ENCODE measurements at places on chromosomes 11 and 22. TPM values are rescaled to one million over a fixed set of nuclear protein-coding genes. Genes with fewer than 3 reads are reported as not detected.

- no peak overlapping the region for H3K27ac ChIP-seq
- peaks cover 53% of the 10 kb centered on the region for H3K27me3 ChIP-seq
- peak; percentile 93 for DNase-seq
Observed at GRCh38 chr11:107018902-107019493, 722 bp upstream of the GUCY1A2 start.

GRCh38 chr11:18575361-18575760 is 13.2 kb downstream of the UEVLD start:
- no peaks in the 10 kb centered on the region for H3K4me1 ChIP-seq
- H3K36me3 ChIP-seq: no peaks in the 10 kb centered on the region
- no peak overlapping the region for H3K4me3 ChIP-seq

DNAJB7 gene
- not detected for total RNA-seq

DNA sequence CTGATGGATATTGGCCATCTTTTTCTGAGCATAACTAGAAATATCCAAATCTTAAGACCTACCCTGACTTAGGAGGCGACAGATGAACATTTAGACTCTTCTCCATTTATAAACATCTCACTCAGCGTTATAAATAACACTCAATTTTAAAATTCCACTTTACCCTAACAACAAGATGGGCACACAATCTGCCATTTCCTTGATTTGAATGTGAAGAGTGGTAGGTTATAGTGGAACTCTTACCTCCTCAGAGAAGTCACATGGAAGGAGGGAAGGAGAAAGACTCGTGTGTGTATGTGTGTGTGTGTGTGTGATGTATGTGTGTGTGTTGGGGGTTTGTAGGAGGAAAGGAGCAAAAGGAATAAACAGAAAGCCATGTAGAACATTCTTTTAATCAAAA is 15.0 kb downstream of the SIAE start:
- no peak for DNase-seq
- H3K27ac ChIP-seq: no peak overlapping the region
- no peaks in the 10 kb centered on the region for H3K36me3 ChIP-seq
- H3K27me3 ChIP-seq: no peaks in the 10 kb centered on the region

- peaks cover 29% of the 10 kb centered on the region for H3K4me1 ChIP-seq
- H3K4me3 ChIP-seq: no peak overlapping the region
- no peak overlapping the region for H3K27ac ChIP-seq
- H3K36me3 ChIP-seq: no peaks in the 10 kb centered on the region
- DNase-seq: no peak
Observed at GRCh38 chr11:96052921-96053651, 129.2 kb upstream of the MTMR2 start.

GRCh38 chr22:36606114-36606513 is 77.1 kb upstream of the EIF3D start:
- no peak overlapping the region for H3K27ac ChIP-seq
- H3K36me3 ChIP-seq: no peaks in the 10 kb centered on the region
- no peaks in the 10 kb centered on the region for H3K27me3 ChIP-seq
- DNase-seq: no peak

GRCh38 chr11:37747121-37747520 is 1149.1 kb upstream of the RAG2 start:
- no peaks in the 10 kb centered on the region for H3K27me3 ChIP-seq
- no peaks in the 10 kb centered on the region for H3K36me3 ChIP-seq
- DNase-seq: no peak
- H3K27ac ChIP-seq: no peak overlapping the region
- H3K4me1 ChIP-seq: no peaks in the 10 kb centered on the region

GRCh38 chr11:85133636-85134035 is 493.5 kb downstream of the DLG2 start:
- peak overlapping the region; percentile 10 for H3K4me3 ChIP-seq
- H3K27ac ChIP-seq: peak overlapping the region; percentile 35
- H3K36me3 ChIP-seq: no peaks in the 10 kb centered on the region
- H3K27me3 ChIP-seq: no peaks in the 10 kb centered on the region

- peaks cover 38% of the 10 kb centered on the region for H3K4me1 ChIP-seq
- H3K4me3 ChIP-seq: no peak overlapping the region
- H3K36me3 ChIP-seq: no peaks in the 10 kb centered on the region
- DNase-seq: no peak
- no peaks in the 10 kb centered on the region for H3K27me3 ChIP-seq
Observed at GRCh38 chr22:32619614-32620426, 145.2 kb downstream of the FBXO7 start.

GRCh38 chr11:117459979-117460300 is 132.3 kb downstream of the CEP164 start:
- peak; percentile 31 for DNase-seq
- no peaks in the 10 kb centered on the region for H3K27me3 ChIP-seq
- no peak overlapping the region for H3K4me3 ChIP-seq
- no peaks in the 10 kb centered on the region for H3K4me1 ChIP-seq
- H3K36me3 ChIP-seq: no peaks in the 10 kb centered on the region

LTO1 gene
- total RNA-seq: 11.9 TPM

DNA sequence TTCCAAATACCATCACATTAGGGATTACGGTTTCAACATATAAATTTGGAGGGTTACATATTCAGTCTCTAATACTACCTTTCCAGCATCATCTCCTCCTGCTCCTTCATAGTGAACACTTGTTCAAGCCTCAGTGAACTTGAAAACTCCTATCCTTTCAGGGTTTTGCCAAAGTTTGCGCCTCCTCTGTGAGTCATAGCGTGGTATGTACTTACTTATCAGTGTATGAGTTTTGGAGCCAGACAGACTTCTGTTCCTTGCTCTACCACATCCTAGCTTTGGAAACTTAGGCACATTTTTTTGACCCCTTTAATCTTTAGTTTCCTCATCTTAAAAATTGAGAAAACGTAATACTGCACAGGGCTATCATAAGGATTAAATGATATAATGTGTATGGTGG is 160.1 kb upstream of the ZC3H12C start:
- H3K4me3 ChIP-seq: no peak overlapping the region
- DNase-seq: no peak
- no peaks in the 10 kb centered on the region for H3K27me3 ChIP-seq
- H3K4me1 ChIP-seq: no peaks in the 10 kb centered on the region
- H3K27ac ChIP-seq: no peak overlapping the region
- H3K36me3 ChIP-seq: no peaks in the 10 kb centered on the region

DNA sequence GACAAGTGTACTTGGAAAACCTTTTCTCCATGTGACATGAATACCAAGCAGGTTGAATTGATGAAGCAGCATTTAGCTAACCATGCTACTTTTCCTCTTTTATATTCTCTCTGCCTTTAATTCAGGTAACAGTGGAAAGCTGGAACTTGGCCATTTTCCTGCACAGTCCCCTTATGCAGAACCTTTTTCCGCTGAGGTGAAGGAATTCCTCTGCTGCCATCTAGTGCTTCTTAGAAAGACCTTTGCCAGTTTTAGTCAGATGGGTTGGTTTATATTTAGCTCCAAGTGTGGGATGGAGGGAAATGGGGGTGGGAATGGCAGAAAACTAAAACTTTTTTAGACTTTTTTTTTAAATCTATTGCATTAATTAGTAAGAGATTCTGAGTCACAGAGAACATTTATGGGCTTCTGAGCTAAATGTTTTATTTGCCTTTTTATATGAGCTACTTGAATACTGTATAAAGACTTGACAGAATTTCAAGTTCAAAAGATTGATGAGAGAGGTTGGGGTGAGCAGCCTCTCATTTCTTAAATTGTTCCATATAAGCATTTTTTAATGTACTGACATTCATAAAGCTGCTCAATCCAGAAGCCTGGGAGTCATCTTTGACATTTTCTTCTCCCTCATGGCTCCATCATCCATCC is 153.9 kb upstream of the ZC3H12C start:
- H3K27ac ChIP-seq: no peak overlapping the region
- H3K4me1 ChIP-seq: no peaks in the 10 kb centered on the region

HBG1 gene
- not detected for total RNA-seq

DNA sequence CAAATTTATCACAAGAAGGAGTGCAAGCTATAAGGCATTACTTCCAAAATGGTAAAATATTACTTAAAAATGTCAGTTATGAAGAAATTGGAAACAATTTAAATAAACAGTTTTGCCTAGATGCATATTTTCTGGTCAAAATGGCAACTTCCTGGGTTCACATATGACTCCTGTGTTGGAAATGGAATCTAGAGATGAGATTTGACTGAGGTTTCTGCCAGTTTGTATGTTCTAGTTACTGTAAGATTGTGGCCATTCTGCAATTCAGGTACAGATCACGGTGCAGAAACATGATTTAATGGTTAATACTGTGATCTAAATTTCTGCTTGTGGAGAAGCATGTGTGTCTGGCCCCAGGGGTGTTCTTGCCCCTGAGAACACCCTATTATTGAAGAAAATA is 3.4 kb upstream of the OR4C6 start:
- H3K27ac ChIP-seq: no peak overlapping the region
- no peaks in the 10 kb centered on the region for H3K4me1 ChIP-seq
- H3K4me3 ChIP-seq: no peak overlapping the region
- no peaks in the 10 kb centered on the region for H3K36me3 ChIP-seq
- H3K27me3 ChIP-seq: no peaks in the 10 kb centered on the region

DNA sequence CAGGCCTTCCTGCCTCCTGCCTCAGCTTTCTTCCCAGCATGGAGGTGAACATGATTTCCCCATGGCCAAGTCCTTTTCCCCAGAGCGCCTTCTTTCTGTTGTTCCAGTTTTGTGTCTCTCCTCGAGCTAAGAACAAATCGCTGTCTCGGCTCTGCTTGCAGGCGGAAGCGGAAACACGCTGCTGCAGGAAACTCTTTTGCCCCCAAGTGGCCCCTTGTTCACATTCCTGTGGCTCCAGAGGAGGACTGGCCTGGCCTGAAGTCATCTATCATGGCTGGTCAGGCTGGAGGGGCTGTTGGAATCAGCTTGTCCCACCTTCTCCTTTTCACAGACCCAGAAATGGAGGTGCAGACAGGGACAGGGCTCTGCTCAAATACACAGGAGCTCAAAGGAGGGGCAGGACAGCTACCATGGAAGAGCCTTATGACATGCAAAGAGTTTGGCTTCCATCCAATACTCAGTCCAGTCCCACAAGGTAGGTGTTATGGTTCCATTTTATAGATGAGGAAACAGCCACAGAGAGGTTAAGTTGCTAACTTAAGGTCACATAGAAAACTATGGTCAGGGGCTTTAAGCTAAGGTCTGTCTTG is 182.2 kb upstream of the SYT13 start:
- peaks cover 8% of the 10 kb centered on the region for H3K4me1 ChIP-seq
- peak overlapping the region; percentile 25 for H3K27ac ChIP-seq
- peak; percentile 24 for DNase-seq
- no peak overlapping the region for H3K4me3 ChIP-seq
- H3K36me3 ChIP-seq: no peaks in the 10 kb centered on the region
- no peaks in the 10 kb centered on the region for H3K27me3 ChIP-seq

ARSA gene
- 18.4 TPM for total RNA-seq

ZNF214 gene
- total RNA-seq: 13.2 TPM

DNA sequence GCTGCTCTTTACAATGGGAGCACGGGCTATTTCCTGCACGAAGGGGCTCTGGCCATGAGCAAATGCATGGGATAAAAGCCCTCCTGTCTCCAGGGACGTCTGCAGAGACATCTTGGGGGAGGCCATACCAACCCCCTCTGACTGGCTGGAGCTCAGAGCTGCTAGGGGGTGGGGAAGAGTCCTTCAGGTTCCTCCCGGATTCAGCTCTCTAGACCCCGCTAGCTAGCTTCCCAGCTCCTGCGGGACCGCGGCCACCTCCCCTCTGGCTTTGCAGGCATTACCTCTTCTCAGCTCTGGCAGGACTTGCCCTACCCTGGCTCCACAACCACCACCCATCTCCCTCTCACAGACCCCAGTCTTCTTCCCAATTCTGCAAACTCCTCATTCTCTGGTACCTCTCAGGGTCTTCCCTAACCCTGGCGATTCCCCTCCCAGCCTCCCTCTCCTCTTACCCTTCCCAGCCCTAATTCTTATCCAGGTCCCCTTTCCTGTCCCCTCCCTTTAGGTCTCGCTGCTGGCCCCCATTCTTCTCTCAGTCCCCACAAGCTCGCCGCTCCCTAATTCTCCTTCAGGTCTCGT is 802 bp downstream of the SYT13 start:
- H3K36me3 ChIP-seq: no peaks in the 10 kb centered on the region
- DNase-seq: peak; percentile 19
- peaks cover 65% of the 10 kb centered on the region for H3K27me3 ChIP-seq
- peaks cover 6% of the 10 kb centered on the region for H3K4me1 ChIP-seq
- no peak overlapping the region for H3K27ac ChIP-seq

TMEM225 gene
- not detected for total RNA-seq

- peaks cover 20% of the 10 kb centered on the region for H3K4me1 ChIP-seq
- H3K4me3 ChIP-seq: no peak overlapping the region
- H3K36me3 ChIP-seq: no peaks in the 10 kb centered on the region
- DNase-seq: no peak
Observed at GRCh38 chr11:36164506-36165250, 124.5 kb downstream of the COMMD9 start.

DNA sequence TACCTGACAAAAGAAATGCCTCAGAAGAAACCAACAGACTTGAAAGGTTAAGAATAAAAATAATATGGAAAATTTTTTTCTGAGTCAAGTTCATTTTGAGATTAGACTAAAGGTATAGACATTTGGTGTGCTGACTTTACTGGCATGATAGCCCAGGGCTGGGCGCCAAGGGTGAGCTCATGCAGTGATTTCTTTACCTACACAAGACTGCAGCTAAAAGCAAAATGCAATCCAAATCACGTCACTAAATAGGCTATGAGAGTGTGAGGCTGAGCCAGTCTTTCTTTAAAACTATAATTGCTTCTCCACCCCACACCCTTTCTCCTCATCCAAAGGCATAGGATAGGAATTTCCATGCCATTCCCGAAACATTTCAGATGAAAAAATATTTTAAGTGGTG is 196.5 kb downstream of the FAM76B start:
- no peak overlapping the region for H3K27ac ChIP-seq
- no peaks in the 10 kb centered on the region for H3K36me3 ChIP-seq
- H3K4me3 ChIP-seq: no peak overlapping the region
- no peaks in the 10 kb centered on the region for H3K27me3 ChIP-seq
- DNase-seq: no peak

DNA sequence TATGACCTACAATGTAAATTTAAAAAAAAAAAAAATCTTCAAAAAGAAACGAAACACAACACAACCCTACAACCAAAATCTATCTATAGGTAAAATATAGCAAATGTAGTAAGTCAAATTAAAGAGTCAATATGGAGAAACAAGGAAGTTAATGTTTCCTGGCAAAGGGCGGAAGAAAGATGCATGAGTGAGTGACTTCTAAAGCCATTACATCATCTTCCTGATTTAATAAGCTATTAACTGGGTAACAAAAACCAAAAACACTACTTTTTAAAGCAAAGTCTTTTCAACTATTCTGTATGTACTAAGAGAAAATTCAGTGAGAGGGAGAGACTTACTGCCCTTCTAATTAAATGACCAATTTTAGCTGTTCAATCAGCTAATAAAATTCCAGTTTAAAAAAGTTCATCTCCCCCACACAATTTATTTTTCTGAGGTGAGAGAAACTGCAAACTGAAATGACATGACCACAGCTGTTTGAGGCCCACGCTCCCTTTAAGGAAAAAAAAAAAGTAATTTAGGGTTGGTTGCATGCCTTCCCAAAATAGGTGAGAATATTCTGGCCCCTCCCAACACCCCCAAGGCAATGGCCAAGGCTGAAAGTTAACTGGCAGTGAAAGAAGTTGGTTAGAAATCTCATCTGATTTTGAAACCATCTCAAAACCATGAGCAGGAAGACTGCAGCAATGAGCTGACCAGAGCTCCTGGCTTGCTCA is 5.9 kb downstream of the SF1 start:
- H3K36me3 ChIP-seq: peaks cover 76% of the 10 kb centered on the region
- no peaks in the 10 kb centered on the region for H3K27me3 ChIP-seq
- no peak for DNase-seq
- peaks cover 21% of the 10 kb centered on the region for H3K4me1 ChIP-seq
